ENCODE measurements at places on chromosomes 7 and 10.

DNA sequence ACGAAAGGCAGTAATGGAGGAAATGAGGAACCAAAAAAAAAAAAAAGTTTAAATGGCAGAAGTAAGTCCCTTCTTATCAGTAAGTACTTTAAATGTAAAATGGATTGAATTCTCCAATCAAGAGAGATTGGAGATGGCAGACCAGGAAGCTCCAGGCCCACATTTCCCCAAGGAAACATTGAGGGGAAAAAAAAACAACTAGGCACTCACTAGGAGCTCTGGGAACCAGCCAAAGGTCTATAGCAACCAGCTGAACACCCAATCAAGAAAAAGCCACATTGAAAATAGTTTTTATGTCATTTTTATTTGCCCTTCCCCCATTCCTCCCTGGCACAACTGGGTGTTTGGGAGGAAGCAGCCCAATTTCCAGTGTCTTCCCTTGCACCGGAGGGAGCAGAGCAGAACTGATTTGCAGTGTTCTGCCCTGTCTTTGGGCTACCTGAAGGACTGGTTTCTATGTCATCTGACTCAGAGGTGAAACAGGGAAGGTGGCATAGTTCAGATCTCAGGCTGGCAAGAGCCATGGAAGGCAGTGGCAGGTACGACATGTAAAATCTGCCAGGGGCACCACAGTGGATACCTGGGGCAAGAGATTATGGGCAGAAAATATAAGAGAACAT, 121.9 kb downstream of the SMURF1 start:
- no peak for DNase-seq

DNA sequence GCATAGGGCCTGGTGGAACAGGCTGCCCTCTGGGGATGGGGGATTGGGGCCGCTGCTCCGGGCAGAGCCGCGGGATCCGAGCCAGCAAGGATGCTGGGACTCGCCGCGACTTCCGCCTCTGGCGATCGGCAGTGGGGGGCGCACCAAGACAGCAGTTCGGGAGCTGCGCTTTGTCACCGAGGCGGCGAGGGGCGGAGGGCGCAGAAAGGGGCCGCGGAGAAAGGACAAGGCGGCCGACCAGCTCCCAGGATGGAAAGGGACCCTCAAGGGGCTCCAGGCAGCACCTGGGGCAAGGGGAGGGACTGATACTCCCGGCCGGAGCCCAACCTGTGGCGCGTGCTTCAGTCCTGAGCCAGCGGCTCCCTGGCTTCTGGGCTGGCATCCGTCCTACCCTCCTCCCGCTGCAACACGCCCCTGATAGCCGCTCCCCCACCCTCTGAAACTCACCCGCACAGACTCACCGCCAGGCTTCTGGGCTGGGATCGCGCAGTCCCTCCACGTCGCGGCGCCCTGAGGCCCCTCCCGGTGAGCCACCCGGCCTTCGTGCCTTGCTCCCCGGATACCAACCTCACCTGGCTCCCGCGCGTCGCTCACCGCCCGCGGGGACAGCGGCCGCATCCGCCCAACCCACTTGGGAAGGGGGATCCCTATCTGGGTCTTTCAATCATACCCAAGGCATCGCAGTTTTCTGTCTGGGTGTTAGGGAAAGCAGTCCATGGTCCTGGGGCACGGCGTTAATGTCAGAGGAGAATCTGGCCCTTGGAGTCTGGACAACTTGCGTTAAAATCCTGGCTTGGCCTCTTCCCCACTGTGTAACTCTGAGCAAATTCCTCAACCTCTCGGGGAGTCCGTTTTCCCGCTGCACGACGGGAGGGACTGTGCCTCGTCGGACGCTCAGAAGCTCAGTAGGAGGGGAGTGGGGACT, 7.0 kb upstream of the EVX1 start:
- peak; percentile 80 for DNase-seq

DNA sequence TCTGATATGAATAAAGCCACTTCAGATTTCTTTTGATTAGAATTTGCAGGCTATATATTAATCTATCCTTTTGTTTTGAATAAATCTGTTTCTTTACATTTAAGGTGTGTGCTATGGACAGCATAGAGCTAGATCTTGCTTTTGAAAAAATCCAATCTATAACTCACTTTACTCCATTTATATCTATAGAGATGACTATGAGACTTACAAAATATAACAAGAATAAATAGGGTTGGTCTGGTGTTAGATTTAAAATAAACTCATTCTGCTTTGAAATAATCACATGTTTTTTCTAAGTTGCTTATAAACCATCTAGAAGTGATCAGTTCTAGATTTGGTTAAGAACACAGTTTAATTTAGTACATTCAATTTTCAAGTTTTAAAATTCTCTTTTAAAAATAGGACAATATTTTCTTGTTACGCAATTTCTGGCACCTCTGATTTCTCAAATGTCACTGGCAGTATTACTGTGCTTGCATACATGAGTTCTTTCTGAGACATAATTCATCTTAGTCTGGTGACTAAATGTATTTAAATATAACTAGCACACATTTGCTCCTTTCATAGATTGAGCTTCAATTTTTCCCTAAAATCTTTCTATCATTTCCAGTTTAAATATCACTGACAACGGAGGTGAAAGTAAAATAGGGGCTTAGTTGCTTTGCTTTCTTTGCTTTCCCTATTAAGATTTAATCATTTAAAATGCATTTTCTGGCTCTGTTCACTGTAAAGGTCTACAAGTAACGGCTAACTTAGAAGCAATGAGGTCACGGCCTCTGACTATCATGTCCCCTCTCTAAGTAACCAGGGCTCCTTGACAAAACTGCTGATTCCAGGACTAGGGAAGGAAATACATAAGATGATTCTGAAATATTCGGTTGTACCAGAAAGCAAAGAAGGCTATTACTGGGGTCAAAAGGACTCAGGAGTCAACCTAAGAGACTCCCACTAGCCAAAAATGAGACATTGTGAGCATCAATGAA, 89.3 kb downstream of the ICA1 start:
- no peak for DNase-seq

- peak; percentile 41 for DNase-seq
Measured at GRCh38 chr7:16982640-16983350, 101.0 kb upstream of the AGR3 start.

- no peak for DNase-seq
Measured at GRCh38 chr7:71312755-71313490, 181.0 kb downstream of the GALNT17 start.

DNA sequence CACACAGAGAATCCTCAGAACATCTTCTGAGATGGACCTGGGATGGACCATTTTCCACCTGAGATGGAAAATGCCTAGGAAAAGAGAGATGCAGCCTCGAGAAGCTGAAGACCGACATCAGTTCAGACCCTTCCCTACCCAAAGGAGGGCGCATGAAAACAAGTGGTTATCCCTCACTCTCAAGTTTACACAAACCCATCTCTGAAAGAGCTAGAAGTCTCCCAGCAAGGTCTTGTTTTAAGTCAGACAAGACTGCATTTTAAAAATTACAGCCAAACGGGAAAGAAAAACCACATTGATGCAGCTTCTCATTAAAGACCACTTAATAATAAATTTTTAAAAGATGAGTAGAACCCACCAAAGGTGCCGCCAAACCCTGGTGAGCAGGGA, 1.3 kb downstream of the RAPGEF5 start:
- DNase-seq = no peak

- no peak for DNase-seq
Measured at GRCh38 chr10:107728807-107729206, 564.3 kb upstream of the SORCS1 start.

DNA sequence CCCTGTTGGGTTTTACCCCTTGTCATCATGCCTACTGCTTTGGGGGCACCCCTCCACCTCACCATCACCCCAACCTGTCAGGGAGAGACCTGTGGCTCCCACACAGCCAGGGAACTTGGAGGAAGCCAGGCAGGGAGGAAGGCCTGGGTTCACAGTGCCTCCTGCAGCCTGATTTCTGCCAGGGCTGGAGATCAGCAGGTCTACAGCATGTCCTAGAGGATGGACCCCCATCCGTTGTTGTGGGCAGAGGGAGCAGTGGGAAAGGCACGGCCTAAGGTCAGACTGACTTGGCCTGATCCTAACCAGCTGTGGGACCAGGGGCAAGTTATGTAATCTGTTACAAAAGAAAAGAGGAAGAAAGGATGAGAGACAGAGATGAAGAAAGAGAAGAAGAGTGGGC, 28.2 kb downstream of the ZCCHC24 start:
- DNase-seq = no peak

DNA sequence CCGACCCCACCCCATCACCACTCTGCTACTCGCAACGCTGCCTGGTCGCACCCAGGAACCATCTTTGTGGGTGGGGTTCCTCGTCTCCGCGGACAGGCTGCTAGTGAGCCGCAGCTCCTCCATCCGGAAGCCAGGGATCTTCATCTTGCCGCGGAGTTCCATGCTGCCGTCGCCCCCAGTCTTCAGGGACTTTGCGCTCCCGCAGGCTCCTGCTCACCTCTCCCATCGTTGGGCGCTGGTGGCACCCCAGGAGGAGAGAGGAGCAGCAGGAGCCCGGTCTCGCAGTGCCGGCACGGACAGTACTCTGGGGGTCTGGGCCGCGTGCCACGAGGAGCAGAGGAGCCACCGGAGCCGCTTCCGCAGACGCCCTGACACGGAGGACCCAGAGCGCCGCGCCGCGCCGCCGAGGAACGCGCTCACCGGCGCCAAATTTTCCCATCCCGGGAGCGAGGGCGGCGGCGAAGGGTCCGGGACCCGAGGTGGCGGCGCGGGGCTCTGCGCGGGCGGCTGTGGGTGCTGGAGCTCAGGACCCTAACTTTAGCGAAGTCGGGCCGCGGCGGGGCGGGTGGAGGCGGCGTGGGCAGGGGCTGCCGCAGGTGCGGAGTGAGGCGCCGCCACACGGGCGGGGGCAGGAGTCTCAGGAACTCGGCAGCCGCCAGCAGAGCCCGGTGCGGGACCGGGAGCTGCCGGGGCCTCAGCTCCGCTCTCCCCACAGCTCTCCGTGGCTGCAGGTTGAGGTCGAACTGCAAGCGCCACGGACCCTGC, 750.1 kb upstream of the SORCS1 start:
- DNase-seq = peak; percentile 10

- DNase-seq = no peak
Measured at GRCh38 chr7:72069263-72069662, 342.9 kb downstream of the CALN1 start.

- DNase-seq = no peak
Measured at GRCh38 chr7:114540291-114540690, 125.7 kb downstream of the FOXP2 start.

GRCh38 chr10:72490951-72491350, 134.9 kb downstream of the MICU1 start:
- no peak for DNase-seq

DNA sequence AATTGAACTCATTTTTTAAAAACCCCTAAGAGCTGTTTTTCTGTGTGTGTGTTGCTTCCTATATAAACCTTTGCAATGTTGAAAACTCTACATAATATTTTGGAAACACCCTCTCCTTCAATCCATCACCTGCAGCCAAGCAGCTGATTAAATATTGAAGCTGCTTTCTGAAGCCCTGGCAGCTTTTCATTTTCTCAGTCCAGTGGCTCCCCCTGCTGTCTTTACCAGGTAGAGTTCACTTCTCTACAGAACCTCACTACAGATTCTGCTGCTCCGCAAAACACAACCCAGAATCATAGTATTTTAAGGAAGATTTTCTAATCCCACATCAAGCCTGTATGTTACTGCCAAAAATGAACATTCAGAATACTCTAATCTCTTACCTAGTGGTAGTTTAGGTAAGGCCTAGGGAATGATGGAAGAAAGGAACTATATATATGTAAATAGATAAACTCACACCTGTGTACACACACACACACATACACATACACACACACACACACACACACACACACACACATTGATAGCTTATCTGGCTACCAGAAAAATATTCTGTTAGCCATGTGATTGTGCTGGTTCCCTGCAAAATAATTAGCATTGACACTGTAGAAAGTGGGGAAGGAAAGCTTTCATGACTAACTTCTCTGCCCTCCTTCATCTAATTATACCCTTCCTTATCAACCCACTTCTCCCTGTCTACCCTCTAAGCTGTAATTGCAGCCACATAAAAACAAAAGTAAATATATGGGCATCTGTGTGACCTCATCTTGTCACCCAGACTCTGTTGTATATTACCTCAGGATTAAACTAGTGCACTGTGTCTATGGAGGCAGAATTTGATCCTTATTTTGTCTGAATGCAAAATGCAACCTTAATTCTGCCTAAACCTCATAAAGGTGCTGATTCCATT, 229.5 kb upstream of the FZD1 start:
- DNase-seq = peak; percentile 51

DNA sequence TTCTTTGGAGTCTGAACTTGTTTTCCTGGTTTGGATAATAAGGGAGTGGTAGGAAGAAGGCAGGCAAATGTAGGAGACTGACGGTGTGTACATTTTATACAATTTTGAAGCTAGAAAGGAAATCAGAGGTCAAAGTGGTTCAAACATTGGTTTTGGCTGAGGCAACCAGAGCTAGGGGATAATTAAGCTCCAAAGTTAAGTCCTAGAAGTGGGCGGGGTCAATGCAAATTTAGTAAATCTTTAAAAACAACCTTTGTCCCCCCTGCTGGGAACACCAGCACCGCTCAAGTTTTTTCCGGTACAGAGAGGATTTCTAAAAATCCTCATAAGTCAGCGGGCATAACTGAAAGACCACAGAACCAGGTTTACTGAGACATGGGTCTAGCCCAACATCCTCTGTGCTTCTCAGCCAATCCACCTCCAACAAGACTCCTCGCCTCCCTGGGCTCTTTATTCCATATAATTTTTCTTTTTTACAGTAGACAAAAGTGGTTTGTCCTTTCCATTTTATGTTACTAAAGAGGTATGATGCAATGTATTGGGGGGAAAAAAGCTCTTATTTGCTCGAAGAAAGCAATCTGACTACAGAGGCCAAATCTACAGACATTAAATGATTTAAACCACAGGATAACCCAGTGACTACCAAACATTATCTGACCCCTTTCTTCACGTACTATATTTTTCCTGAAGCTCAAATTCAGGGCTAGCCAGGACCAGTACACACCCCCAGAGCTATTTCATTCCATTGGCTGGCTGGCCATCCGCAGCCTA, 1.6 kb downstream of the GLUD1 start:
- no peak for DNase-seq

DNA sequence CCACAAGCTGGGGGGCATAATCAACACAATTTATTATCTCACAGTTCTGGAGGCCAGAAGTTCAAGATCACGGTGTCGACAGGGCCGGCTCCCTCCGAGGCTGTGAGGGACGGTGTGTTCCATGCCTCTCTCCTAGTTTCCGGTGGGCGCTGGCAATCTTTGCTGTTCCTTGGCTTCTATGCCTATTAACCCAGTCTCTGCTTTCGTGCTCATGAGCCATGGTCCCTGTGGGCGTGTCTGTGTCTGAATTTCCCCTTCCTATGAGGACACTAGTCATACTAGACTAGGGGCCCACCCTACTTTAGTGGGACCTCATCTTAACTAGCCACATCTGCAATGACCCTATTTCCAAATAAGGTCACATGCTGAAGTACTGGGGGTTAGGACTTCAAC, 29.4 kb downstream of the HIPK2 start:
- no peak for DNase-seq

DNA sequence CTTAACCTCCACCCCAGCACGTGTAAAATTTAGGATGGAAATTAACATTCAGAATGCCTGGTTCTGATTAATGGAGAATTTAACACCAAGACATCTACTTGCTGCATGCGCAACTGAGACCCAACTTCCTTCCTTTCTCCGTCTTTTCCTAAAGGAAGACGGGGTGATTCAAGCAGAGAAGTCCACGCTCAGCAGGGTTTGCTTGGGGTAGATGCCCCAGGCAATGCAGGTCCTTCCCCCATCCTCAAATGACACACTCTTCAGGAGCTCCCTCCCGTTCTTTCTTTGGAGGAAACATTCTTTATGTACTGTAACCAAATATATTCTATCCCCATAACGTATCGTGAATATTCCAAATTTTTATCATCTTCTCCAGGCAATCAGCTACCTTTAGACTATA, 47.0 kb downstream of the FAM171A1 start:
- DNase-seq = no peak

Measured in HEK293T (cell line).